RWPE1 (cell line): ENCODE measurements at places on chromosomes 3 and 15.

- DNase-seq = no peak
Measured at GRCh38 chr15:31840849-31841476, 189.4 kb upstream of the CHRNA7 start.

GRCh38 chr15:57500979-57501576 lies 90.6 kb upstream of the MYZAP start:
- peak; percentile 16 for DNase-seq

- no peak for DNase-seq
Measured at GRCh38 chr3:172170841-172171240, 131.5 kb downstream of the FNDC3B start.

- DNase-seq = no peak
Measured at GRCh38 chr3:89494734-89495133, 387.3 kb downstream of the EPHA3 start.

DNA sequence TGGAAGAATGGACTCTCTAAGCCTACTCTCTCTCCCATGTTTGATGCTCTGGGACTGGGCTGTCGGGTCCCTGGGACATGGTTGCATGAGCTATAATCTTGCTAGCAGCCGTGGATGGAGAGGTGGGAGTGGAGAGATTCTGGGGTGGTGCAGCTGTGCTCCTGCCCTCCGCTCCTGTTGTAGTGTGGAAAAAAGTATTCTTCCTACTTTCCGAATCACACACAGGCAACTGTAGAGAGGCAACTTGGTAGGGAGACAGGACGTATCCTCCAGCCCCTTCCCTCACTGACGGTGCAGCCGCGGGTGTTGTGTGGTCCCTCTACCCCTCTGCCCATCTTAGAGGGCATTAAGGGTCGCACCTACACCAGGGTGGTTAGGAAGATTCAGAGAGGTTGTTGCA lies 281.4 kb upstream of the TLE3 start:
- DNase-seq = no peak
